ENCODE measurements at places on chromosomes 7 and 10.

- peaks cover 33% of the 10 kb centered on the region for H3K27me3 ChIP-seq
- H3K36me3 ChIP-seq, result no peaks in the 10 kb centered on the region
- DNase-seq, result no peak
- no peaks in the 10 kb centered on the region for H3K4me1 ChIP-seq
- H3K4me3 ChIP-seq, result no peak overlapping the region
- no peak overlapping the region for H3K27ac ChIP-seq
Observed at GRCh38 chr7:32458025-32458424, 32.2 kb downstream of the LSM5 start.

- H3K4me3 ChIP-seq, result no peak overlapping the region
- H3K36me3 ChIP-seq, result no peaks in the 10 kb centered on the region
- H3K27me3 ChIP-seq, result no peaks in the 10 kb centered on the region
Observed at GRCh38 chr10:62155054-62155680, 113.5 kb downstream of the RTKN2 start.

DNA sequence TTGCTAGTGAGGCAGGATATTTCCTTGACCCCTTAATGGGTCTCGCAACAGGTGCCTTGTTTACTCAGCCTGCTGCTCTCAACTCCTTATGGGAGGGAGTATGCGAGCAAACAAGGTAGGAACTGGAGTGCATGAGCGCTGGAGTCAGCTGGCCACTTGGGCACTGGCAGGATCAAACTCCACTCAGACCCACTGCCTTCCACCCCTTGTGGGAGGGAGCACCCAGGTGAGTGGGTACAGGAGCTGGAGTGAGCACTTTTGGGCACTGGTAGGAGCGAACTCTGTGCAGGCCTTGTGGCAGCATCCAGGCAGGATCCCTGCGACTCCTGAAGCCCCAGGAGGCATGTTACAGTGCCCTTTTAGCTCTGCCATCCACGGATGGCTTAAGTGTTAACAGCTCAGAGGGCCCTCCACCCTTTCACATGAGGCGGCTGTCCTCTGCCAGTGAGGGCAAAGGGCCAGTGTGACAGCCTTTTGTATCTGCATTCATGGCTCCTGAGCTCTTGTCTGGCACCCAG, 123.2 kb downstream of the ST7 start:
- H3K36me3 ChIP-seq, result peaks cover 3% of the 10 kb centered on the region
- H3K4me1 ChIP-seq, result no peaks in the 10 kb centered on the region
- H3K4me3 ChIP-seq, result no peak overlapping the region
- no peak overlapping the region for H3K27ac ChIP-seq
- no peak for DNase-seq

- DNase-seq, result no peak
- H3K4me3 ChIP-seq, result no peak overlapping the region
- H3K27me3 ChIP-seq, result no peaks in the 10 kb centered on the region
- peaks cover 75% of the 10 kb centered on the region for H3K36me3 ChIP-seq
Observed at GRCh38 chr7:105642264-105642663, 61.0 kb upstream of the EFCAB10 start.

- H3K4me1 ChIP-seq, result peaks cover 22% of the 10 kb centered on the region
- H3K27ac ChIP-seq, result no peak overlapping the region
- DNase-seq, result no peak
- H3K4me3 ChIP-seq, result peak overlapping the region; percentile 47
- no peaks in the 10 kb centered on the region for H3K27me3 ChIP-seq
- peaks cover 8% of the 10 kb centered on the region for H3K36me3 ChIP-seq
Observed at GRCh38 chr7:137985897-137986251, 16.0 kb downstream of the CREB3L2 start.

DNA sequence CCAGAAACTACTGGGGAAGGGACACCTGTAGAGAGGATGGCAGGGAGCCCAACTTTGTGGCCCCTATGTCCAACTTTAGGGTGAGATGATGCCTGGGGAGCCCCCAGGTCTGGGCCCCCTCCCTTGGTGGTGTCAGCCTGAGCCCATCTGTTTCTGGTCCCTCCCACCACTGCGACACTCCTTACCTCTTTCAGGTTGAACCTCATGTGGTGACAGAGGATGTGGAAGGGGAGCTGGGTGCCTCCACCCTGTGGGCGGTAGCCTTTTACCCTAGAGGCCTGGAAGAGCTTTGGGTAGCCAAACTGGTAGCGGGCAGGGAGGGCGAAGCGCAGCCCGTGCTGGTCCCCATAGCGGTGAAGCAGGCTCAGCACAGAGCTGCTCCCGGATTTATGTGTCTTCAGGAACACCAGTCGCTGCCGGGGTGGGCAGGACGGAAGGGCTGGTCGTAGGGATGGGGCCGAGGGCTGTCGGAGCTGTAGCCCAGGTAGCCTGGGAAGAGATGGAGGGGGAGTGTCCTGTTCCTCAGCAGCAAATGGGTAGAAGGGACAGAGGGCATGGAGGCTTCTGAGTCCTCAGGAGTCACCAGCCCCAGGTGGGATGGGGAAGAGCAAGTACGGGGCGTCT, 2.0 kb downstream of the GAL3ST4 start:
- peaks cover 39% of the 10 kb centered on the region for H3K27me3 ChIP-seq
- H3K27ac ChIP-seq, result no peak overlapping the region
- H3K36me3 ChIP-seq, result no peaks in the 10 kb centered on the region
- H3K4me3 ChIP-seq, result no peak overlapping the region
- DNase-seq, result no peak
- peaks cover 45% of the 10 kb centered on the region for H3K4me1 ChIP-seq

- no peak overlapping the region for H3K4me3 ChIP-seq
- H3K27me3 ChIP-seq, result no peaks in the 10 kb centered on the region
- no peaks in the 10 kb centered on the region for H3K36me3 ChIP-seq
- H3K27ac ChIP-seq, result no peak overlapping the region
Observed at GRCh38 chr10:73965890-73966768, 31.8 kb upstream of the VCL start.
